ENCODE measurements at places on chromosomes 5 and 9.

GRCh38 chr5:152007653-152008335 lies 83.1 kb upstream of the GLRA1 start:
- DNase-seq, result no peak

DNA sequence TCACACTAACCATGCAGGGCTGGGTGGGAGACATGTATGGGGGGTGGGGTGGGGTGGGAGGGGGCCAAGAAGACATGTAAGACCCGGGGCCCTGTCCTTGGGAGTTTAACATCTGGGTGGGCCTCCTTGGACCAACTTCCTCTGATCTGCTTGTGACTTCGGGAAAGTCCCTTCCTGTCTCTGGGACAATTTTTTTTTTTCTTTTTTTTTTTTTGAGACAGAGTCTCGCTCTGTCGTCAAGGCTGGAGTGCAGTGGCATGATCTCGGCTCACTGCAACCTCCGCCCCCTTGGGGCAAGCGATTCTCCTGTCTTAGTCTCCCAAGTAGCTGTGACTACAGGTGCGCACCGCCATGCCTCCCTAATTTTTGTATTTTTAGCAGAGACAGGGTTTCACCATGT lies 23.8 kb upstream of the IER5L start:
- no peak for DNase-seq

DNA sequence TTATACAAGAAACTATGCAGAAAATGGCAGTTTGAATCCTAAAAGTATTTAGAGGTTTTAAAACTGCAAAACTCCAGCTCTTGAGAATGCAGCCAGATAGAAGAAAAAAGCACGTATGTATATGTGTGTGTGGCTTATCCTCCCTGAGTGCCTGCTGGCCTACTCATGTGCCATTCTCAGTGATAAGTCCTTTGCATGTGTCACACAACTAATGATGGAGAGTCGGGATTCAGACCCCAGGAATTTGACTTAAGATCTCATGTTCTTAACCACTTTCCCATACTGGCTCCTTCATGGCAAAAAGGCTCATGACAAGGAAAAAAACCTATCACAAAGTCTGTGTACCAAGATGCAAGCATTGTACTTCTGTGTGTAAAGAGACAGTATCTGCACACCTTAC lies 26.6 kb downstream of the SMARCA2 start:
- DNase-seq, result no peak

GRCh38 chr5:167798448-167798847 lies 493.0 kb upstream of the WWC1 start:
- DNase-seq, result no peak

DNA sequence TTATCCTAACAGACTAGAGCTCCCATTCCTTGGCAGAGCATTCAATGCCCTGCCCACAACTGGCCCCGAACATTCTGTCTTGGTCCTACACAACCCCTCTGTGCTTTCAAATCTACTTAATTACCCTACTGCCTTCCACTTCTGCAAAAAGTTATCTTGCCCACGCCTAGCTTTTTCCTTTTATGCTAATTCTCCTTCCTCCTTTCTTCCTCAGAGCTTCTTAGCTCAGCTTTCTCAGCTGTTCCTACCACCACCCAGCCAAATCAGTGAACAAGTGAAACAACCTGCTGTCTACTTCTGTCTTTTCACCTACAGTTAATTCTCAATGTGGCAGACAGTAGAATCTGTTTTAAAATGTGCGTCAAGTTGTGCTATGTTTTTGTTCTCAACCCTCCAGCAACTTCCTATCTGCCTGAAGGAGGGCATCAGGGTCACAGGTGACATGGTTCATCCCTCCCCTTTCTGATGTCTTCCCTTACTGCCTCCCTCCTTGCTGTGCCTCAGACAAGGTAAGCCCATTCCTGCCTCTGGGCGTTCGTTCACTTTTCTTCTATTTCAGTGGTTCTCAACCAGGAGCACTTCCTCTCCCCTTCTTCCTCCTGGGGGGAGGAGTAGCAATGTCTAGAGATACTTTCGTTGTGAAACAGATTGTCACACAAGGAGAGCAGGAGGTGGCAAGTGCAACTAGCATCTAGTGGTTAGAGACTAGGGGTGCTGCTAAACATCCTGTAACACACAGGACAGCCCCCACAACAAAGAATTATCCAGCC lies 1.3 kb upstream of the REEP5 start:
- no peak for DNase-seq

DNA sequence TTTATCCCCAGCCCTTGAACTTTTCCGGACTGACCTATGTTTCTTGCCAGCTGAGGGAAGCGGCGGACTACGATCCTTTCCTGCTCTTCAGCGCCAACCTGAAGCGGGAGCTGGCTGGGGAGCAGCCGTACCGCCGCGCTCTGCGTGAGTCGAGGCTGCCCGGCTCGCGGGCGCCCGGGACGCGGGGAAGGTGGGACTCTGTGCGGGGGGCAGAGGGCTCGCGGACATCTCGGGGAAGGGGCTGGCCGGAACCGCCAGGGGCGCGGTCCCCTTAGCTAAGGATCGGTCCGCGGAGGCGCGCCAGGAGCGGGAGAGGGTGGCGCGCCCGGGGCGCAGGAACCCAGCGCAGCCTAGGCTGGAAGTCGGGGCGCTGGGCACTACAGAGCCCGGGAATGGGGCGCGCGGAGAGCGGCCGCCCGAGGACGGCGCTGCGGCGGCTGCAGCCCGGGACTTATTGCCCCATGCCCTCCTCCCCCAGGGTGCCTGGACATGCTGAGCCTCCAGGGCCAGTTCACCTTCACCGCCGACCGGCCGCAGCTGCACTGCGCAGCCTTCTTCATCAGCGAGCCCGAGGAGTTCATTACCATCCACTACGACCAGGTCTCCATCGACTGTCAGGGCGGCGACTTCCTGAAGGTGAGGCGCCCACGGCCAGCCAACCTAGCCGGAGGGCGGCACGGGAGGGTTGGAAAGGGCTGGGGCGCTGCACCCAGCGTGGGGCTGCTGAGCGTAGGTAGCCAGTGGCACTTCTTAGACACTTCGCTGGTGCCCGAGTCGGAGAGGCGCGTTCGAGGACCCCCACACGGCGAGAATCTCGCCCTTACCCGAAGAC lies 922 bp downstream of the CRHBP start:
- DNase-seq, result no peak

DNA sequence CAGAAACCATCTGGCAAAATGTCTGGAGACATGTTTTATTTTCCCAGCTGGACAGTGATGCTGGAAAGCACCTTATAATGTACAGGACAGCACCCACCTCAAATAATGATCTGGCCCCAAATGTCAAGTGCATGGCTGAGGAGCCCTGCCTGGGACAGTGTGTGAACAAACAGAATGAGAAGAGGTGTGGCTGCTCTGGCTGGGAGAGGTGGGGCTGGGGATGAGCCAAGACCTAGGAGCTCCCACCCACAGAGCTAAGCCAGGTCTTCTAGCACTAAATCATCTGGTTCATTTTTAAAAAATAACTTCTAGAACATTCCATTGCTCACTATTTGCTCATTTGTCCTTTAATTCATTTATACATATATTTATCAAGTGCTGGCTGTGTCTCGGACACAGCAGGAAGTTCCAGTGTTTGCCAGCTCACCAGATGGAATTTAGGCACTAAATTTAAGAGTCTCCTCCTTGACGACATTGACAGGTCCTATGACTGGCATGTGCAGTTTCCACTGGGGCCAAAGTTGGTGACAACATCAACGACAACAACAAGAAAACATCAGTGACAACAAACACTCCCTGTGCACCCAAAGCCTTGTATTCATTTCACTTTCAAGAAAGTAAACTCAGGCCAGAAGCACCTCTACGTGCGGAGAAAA lies 59.1 kb downstream of the GTF3C4 start:
- DNase-seq, result no peak

DNA sequence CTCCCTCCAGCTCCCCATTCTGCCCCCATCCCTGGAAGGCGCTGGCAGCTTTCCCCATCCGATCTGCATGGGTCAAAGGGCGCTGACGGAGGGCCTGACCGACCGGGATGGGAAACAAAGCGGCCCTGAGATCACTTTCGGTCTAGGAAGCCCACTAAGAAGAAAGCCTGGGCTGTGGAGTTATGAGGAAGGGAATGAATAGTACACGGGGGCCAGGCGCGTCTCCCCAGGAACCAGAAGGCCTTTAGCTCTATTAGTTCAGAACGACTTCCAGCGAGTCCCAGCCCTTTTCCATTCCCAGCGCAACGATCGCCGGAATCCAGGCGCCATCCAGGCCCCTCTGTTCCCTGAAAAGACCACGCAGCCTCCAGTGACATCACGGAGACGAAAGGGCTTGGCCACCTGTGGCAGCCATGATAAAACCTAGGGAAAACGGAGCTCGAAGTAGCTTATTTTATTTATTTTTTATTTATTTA lies 70.1 kb upstream of the CCDC180 start:
- DNase-seq, result no peak

DNA sequence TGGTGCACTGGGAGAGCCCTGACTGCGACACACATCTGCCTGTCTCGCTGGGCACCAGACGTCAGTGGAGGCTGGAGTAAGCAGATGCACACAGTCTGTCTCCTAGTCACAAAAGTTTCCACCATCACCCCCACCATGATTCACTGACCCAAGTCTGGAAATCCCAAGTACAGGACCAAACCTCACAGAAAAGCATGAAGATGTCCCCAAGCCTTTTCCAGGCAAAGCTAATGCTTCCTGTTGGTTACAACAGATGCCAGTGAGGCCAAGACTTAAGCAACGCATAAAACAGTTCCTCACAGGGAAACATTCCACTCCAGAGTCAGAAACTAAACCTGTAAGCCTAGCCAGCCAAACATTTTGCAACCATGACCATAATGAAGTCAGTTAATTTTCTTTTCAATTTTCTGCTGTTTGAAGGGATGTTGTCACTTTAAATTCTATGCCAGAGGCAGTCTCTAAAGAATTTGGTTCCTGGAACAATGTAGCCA lies 259.3 kb upstream of the SLC30A5 start:
- DNase-seq, result no peak

DNA sequence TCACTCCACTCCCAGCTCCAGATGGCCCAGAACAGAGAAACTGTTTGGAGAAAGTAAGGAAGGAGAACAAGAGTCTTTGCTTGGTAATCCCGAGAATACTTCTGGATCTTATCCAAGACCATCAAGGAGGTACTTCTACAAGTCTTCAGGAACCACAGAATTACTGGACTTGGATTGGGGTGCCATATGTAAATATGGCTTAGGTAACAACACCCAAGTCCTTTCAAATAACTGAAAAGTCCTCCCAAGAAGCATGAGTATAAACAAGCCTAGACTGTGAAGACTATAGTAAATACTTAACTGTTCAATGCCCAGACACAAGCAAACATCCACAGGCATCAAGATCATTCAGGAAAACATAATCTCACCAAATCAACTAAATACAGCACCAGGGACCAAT lies 170.0 kb downstream of the MCTP1 start:
- DNase-seq, result no peak

DNA sequence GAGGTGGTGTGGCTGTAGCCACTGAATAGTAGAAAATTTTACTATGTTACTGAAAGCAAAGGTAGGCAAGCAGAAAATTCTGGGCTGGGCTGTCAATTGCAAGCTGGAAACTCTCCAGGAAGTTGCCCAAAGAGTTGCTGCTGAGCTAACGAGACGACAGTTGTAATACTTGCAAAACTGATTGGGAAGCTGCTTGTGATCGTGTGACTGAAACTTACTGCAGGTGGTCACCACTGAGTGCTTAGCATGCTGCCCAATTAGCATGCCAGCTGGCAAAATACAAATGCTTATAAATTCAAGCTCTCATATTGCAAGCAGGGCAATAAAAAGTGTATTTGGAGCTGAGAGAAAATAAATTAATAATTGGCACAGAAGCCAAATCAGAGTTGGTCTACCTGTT lies 758.5 kb upstream of the EDIL3 start:
- no peak for DNase-seq

GRCh38 chr5:140221697-140222223 lies 46.8 kb downstream of the CYSTM1 start:
- DNase-seq, result peak; percentile 49

DNA sequence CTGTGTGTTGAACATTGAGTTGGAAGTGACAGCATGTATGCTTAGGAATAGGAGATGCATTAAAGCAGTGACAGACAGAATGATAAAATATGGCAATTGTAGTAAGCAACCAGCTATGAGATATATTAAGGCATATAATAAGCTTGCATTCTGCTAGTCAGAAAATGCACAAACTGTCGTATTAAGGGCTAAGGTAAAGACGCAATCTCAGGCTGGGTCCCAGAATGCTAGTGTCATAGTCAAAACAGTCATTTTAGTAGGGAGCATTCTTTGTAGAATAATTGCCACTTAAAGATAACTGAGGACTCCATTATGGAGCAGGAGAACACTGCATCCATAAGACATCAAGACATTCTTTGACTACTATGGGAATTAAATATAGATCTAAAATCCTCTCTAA lies 1369.7 kb upstream of the C9orf72 start:
- no peak for DNase-seq

- DNase-seq, result no peak
These were observed 1.6 kb upstream of the ARAP3 start for GRCh38 chr5:141683596-141684141.

DNA sequence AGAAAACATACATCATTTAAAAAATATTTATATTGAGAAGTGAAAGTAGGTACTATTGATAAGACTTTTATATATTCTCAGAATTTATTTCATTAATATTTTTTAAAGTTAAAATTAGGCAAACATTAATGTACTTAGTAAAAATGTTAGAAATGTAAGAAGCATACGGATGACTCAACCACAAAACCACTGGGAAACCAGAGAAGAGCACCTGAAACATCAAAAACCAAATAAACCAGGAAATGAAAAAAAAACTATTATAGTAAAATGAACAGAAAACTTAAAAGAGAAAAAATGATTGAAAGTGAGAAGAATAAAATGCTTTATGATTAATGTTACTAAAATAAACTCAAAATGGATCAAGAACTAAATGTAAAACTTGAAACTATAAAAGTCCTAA lies 233.2 kb upstream of the DAB2 start:
- DNase-seq, result no peak

- no peak for DNase-seq
These were observed 105.7 kb upstream of the ZNF618 start for GRCh38 chr9:113770396-113770795.

DNA sequence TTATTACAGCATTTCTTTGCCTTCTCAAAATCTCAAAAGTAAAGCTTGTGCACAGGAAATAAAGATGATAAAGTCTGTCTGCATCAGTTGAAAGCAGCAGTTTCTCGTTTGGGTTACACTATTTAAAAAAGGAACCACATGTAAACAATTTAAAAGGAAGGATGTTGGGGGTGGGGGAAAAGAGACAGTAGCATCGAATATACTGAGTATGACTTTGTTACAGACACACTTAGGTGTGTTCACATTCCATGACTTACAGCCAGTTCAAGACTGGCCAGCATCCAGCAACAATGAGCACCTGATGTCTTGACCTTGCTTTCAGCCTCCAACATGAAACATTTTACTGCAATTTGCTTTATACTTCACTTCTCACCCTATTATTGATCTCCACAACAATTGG lies 8.7 kb downstream of the GAPT start:
- no peak for DNase-seq

DNA sequence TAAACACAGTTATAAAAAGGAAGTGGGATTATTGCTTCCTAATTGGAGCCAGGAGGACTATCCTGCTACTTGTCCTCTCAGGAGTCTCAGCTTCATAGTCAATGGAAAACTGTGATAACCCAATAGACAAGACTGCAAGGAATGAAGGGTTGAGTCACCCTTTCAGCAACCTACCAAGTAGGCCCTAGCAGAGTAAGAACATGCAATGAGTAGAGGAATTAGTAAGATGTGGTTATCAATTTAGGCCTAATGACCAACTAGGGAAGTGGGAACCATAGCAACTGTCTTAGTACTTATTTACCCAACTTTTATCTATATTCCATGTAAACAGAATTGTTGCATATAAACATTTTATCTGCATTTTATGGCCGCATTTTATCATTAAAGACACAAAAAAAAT lies 310.1 kb downstream of the RFX3 start:
- no peak for DNase-seq

Measured in LoVo (cell line).